ENCODE measurements at places on chromosomes 12 and 14. TPM values are rescaled to one million over a fixed set of nuclear protein-coding genes. Genes with fewer than 3 reads are reported as not detected.

DNA sequence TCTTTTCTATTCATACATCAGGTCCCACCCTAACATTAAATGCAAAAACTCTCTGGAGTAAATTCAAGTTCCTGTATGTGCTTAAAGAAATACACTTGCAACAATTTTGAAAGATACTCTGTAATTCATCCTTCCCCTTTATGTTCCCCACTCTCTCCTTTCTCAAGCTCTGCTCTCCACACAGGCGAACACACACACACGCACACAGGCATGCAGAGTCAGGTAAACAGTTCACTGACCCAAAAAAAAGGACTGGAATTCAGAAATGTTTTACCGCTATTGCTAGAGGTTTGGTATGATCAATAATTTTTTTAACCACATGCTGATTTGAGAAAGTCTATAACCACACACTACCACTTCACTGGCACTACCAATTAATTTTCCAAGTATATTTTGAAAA is 152.4 kb upstream of the TMCC3 start:
- DNase-seq = no peak

The SUOX gene
- total RNA-seq = 26.4 TPM

The PLBD1 gene
- total RNA-seq = 8.7 TPM

- no peak for DNase-seq
These were observed 6.8 kb upstream of the PSMA6 start for GRCh38 chr14:35285168-35286002.

DNA sequence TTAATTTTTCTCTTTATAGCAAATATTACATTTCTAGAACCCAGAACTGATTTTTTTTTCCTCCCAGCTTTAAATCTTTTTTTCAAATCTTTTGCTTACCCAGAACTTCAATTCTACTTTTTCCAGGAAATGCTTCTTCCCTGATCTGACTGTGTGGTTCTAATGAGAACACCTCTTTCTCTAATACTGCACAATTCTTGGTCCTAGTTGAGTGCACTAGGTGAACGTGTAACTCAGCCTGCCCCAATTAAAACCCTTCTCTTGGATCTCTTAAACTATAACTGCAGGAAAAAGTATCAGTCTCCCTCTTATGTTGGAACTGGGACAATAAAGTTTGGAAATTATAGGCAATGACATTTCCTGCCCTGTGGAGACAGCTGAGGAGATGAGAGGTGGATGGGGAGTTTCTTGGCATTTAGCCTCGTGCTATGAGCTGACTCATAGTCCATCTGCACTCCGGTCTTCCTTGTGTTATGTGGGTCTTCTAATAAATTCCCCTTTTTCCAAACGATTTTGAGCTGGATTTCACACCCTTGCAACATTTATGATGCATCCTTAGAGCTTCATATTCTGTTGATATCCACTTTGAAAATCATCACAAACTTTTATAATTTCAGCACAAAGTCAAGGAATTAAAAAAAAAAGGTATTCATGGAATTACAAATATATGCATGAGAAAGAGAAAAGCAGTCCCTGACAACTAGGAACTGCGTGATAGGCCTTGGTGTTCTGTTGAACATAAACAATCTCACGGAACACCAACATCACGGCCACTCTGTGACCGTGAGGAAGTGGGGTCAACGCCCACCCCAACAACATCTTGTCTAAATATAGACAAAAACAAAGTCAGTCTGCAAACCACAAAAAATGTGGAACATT is 52.4 kb downstream of the BRMS1L start:
- DNase-seq = no peak

- DNase-seq = no peak
These were observed 11.2 kb downstream of the ESRRB start for GRCh38 chr14:76386944-76387782.

The LBHD2 gene
- not detected for total RNA-seq

- DNase-seq = no peak
These were observed 49.9 kb upstream of the OR4E1 start for GRCh38 chr14:21723431-21724045.

DNA sequence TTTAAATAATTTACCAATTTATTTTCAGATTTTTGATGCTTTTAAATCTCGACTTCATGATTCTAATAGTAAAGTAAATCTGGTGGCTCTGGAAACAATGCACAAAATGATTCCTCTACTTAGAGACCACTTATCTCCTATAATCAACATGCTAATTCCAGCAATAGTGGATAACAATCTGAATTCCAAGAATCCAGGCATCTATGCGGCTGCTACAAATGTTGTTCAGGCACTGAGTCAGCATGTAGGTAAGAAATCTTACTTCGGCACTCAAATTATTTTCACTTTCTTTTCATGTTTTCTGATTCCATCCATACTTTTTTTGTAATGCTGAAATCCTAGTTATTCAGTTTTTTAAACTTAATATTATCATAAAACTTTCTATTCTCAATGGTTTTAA is 15.5 kb upstream of the PRPF39 start:
- no peak for DNase-seq

GRCh38 chr14:76829013-76829365 is 2.8 kb downstream of the LRRC74A start:
- DNase-seq = no peak

DNA sequence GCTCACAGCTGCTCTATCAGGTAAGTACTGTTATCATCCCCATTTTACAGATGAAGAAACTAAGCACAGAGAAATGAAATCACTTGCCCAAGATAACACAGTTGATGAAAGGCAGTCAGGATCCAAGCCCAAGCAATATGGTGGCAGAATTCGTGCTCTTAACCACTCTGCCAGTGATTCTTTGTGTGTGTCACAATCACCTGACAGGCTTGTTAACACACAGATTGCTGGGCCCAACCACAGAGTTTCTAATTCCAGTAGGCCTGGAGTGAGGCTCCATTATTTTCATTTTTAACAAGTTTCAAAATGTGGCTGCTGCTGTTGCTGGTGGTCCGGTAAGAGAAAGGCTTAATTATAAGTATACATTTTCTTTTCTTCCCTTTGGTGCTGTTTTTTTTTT is 134.2 kb downstream of the TGFB3 start:
- no peak for DNase-seq

GRCh38 chr12:98757455-98757854 is 112.4 kb downstream of the APAF1 start:
- peak; percentile 30 for DNase-seq

DNA sequence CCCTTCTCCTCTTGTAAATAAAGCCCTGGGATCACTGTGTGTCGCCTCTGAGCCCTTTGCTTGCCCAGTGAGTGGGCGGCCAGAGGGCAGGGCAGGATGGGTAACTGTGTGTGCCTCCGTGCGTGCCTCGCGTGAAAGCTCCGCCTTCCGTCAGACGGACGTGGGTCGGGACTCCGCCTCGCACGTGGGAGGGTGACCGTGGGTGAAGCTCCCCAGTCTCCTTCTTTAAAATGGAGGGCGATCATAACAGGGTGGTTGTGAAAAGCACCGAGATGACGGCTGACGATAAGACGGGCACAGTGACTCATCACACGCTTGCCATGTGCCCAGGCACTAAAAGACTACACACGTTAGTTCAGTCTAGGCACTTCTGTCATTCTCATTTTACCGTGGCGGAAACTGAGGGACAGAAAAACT is 9.2 kb downstream of the PHB2 start:
- peak; percentile 86 for DNase-seq

DNA sequence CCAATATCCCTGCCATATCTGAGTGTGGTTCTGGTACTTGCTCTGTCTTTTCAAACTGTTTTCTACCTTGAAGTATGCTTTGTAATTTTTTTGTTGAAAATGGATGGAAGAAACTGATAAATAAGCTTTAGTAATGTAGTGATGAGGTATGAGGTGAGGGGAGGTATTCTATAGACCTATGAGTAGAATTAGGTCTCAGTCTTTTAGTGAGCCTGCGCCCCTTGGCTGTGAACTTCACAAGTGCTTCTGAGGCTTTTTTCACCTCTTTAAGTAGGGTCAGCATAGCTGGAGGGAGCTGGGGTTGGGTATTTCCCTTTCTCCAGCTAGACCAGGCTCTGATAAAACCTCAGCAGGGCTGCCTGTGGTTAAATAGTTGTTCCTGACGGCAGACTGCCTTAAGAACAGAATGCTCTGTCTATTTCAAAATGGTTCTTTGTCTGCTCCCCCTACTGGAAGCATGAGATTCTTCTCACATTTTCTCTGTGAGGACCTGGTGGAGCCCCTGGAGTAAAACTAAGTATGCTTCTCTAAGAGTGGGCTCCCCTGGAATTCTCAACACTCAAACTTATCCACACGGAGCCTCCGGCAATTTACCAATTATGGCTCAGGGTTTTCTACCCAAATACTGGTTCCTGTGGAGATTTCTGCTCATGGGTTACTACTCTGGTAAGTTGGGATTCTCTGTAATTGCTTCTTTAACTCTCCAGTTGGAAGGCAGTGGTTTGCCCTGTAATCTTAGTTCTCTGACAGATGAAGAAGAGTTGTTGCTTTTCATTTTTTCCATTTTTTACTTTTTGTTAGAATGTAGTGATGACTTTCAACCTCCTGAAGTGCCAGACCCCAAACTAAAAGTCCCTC is 13.1 kb downstream of the KRT5 start:
- DNase-seq = no peak

The CIROP gene
- total RNA-seq = not detected

DNA sequence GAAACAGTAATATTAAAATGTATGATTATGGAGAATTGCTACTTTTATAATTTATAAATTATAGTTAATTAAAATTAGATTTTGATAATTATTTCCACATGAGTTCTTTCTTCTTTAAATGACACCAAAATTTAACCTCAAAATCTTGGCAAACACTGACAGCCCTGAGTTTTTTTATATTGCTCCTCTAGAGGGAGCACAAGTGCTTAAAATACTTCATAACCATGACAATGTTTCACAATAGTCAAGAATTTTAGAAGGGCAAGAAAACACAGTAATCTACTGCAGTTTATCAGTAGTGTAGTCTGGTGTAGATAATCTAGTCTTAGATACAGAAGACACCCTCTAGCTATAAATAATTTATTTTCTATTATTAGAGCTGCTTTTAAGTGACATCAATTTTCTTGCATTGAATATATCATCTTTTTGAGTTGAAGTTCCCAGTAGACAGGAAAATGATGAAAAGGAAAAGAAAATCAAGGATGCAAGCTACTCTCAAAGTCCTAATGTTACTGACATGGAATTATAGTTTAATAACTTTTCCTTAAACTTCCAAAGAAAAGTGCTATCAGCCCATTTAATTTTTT is 14.3 kb upstream of the PTGER2 start:
- DNase-seq = no peak

The C1QL4 gene
- not detected for total RNA-seq

DNA sequence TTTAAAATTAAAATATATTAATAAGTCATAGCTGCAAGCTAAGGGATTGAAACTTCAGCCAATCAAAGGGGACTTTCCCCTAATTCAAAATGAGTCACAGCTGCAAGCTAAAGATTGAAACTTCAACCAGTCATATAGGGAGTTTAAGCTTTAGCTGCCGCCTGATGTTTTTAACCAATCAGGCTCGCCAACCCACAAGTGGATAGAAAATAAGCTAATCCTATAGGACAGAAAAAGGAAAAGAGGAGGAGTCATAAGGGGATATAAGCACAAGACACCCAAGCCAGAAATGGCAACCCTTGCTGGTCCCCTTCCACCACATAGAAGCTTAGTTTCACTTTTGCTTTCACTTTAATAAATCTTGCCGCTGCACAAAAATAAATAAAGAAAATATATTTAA is 1154.6 kb downstream of the GALC start:
- DNase-seq = no peak

The PRH1 gene
- 53.9 TPM for total RNA-seq

The CDK4 gene
- 54.6 TPM for total RNA-seq

All from sigmoid colon (tissue), 7 donors.